NCI-H446 (cell line): ENCODE measurements at places on chromosomes 12 and 14.

DNA sequence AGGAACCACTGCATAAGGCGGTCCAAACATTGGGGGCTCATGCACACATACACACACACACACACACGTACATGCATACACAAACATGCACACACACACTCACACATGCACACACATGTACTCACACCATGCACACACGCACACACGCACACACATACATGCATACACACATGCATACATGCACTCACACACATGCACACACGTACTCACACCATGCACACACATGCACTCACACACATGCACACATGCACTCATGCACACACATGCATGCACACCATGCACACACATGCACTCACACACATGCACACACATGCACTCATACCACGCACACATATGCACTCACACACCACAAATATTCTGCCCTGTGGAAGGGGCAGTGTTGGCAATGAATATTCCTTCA is 22.1 kb downstream of the OAS2 start:
- DNase-seq: no peak

- DNase-seq: no peak
These were observed 40.9 kb downstream of the MBIP start for GRCh38 chr14:36279306-36280190.

DNA sequence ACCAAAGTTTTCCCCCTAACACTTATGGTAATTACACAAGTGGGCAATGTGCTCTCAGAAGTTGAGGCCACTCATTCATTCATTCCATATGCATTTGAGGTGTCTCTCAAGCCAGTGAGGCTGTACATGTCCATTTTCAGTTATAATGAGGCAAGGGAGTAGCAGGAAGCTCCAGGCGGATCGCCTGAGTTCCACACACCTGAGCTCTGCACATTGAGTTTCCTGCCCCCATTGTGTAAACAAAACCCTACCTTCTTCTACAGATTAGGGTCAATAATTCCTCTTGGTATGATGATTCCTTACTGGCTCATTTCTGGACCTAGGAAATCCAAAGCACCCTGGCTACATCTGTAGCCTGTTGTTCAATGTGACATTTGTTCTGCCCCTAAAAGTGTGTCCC is 555.3 kb downstream of the MED13L start:
- no peak for DNase-seq

DNA sequence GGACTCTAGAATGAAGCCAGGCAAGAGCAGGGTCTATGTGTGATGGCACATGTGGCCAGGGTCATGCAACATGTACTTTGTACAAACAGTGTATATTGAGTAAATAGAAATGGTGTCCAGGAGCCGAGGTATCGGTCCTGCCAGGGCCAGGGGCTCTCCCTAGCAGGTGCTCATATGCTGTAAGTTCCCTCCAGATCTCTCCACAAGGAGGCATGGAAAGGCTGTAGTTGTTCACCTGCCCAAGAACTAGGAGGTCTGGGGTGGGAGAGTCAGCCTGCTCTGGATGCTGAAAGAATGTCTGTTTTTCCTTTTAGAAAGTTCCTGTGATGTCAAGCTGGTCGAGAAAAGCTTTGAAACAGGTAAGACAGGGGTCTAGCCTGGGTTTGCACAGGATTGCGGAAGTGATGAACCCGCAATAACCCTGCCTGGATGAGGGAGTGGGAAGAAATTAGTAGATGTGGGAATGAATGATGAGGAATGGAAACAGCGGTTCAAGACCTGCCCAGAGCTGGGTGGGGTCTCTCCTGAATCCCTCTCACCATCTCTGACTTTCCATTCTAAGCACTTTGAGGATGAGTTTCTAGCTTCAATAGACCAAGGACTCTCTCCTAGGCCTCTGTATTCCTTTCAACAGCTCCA is 39.6 kb downstream of the DAD1 start:
- DNase-seq: no peak

- DNase-seq: no peak
These were observed 49.9 kb upstream of the CPSF6 start for GRCh38 chr12:69189378-69189978.

- DNase-seq: no peak
These were observed 74.0 kb downstream of the SPTSSA start for GRCh38 chr14:34387974-34388516.

GRCh38 chr12:25651931-25652330 is 98.8 kb upstream of the LMNTD1 start:
- DNase-seq: no peak

- DNase-seq: no peak
These were observed 83.1 kb downstream of the AACS start for GRCh38 chr12:125148316-125148715.
